ENCODE measurements at places on chromosomes 2 and 18.

- no peak for DNase-seq
Measured at GRCh38 chr2:189046320-189046719, 72.1 kb downstream of the COL3A1 start.

GRCh38 chr2:182266909-182267308 lies 159.9 kb downstream of the PDE1A start:
- no peak for DNase-seq

GRCh38 chr2:219447242-219448098 lies 12.8 kb downstream of the SPEG start:
- no peak for DNase-seq

GRCh38 chr2:98459496-98460175 lies 15.0 kb downstream of the INPP4A start:
- no peak for DNase-seq

DNA sequence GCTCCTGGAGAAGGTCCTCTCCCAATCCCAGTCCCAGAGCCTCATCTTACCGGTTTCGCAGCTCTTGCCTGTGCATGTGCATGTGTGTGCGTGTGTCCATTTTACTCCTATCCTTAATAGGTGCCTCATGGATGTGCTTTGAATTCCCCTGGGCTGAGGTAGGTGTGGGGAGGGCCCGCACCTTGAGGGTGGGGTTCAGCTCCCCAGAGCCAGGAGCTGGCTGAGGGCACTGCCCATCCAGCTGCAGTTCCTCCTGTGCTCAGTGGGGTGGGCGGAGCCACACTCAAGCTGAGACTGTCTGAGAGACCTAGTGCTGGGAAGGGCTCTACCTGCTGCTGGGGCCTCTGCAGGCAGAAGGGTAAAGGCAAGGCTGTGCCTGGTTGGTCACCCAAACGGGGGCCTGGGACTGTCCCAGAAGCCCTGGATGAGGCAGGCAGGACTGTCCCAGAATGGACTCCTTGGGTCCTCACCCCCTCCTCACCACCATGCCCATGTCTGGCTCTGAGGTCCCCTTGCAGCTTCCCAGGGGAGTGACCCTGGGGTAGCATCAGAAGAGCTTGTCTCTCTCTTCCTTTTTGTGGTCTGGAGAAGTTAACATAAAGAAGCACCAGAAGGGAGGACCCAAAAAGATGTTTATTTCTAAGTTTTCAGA lies 8.9 kb downstream of the GDF7 start:
- no peak for DNase-seq

DNA sequence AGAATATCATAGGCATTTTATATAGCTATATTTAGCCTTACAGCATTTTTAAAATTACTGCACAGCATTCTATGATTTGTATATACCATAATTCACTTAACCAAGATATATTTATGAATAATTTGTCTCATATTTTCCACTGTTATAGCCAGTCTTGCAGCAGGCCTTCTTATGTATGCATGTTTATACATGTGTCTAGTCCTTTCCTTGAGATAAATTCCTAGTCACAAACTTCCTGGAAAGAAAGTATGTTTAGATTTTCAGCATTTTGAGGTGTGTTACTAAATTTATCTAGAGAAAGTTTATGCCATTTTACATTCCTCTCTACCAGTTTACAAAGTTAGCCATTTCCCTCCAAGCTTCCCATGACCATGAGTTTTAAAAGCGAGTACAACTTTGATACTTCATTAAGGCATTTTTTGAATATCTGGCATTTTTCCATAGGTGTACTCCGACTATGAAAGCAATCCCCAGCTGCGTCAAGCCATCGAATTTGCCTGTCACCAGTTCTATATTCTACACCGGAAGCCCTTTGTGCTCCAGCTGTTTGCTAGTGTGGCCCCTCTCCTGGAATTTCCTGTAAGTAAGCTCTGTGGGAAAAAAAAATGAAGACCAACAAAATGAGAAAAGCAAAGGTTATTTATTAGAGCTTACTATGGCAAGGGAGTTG lies 59.4 kb upstream of the RPE start:
- no peak for DNase-seq

DNA sequence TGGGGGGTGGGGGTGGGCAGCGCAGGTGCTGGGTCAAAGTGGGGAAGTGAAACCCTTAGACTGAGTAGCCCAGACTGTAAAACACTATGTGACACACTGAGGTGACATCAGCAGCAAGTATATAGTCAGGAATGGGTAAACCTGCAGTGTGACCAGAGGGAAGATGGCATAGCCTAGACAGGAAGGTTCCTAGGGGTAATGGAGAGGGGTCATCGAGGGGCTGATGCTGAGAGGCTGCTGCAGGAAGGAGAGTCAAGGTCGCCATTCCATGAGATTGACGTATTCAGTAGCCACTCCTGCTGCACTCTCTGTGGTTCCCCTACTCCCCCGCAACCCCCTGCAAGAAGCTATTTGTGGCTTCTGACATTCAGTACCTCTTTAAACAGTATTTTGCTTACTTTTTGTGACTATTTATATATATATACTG lies 111.7 kb downstream of the CHST9 start:
- no peak for DNase-seq
